ENCODE measurements at places on chromosomes 16 and 17.

DNA sequence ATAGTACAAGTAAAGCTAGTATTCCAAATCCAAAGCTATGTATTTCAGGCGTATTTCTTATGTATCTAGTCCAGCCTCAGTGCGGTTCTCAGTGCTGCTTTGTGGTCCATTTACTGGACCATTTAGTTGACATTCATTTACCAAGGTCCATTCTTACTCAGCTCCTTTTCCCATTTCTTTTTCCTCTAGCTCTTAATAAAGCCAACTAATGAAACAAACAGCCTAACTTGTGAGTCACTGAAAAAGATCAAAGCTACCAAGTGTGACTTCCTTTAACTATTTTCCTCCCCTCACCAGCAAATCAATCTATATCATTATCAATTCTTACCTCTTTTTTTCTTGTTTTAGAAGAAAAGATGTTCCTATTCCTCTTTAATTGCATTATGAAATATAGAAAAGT lies 64.0 kb downstream of the CYB561 start:
- no peak for DNase-seq

DNA sequence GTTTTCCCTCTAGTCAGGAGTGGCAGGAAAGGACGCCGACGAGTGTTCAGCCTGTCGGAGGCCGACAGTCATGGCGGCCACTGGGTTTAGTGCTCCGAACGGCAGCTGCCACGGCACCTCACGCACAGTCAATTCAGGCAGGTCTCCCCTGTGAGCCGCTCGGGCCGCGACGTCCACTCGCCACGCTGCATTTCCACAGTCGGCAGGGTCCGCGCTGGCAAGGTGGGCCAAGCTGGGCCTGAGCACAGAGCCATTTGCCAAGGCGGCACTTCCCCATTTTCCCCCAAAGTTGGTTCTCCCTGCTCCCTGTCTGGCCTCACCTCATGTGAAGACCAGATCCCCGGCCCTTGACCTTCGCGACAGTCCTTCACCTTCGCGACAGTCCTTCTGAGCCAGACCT lies 81.9 kb downstream of the SOCS1 start:
- no peak for DNase-seq

DNA sequence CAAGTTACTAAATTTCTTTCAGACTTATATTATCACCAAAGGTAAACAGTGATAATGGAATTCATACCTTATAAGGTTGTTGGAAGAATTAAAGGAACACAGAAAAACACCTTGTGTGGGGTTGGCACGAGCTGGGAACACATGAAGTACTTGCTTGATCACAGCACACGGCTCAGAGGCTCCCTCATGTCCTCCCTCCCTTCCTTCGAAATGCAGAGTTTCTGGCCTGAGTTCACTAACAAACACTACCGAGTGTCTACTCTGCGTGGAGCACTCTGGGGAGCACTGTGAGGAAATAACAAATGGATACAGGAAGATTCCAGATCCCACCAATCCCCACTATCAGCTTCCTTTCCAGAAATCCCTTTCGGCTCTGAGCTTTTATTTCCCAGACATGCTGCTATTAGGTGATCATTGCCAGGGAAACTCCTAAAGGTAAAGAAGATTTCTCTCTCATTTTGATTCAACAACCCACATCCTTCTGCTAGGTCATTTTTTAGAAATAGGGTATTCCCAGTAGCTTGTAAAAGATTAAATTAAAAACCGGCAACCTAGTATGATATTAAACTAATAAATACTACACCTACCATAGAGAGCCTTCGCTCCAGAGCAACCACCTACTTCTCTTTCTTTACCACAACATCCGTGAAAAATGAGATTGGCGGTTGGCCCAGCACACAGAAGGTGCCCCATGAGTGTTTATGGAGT lies 6.1 kb upstream of the HNF1B start:
- no peak for DNase-seq

DNA sequence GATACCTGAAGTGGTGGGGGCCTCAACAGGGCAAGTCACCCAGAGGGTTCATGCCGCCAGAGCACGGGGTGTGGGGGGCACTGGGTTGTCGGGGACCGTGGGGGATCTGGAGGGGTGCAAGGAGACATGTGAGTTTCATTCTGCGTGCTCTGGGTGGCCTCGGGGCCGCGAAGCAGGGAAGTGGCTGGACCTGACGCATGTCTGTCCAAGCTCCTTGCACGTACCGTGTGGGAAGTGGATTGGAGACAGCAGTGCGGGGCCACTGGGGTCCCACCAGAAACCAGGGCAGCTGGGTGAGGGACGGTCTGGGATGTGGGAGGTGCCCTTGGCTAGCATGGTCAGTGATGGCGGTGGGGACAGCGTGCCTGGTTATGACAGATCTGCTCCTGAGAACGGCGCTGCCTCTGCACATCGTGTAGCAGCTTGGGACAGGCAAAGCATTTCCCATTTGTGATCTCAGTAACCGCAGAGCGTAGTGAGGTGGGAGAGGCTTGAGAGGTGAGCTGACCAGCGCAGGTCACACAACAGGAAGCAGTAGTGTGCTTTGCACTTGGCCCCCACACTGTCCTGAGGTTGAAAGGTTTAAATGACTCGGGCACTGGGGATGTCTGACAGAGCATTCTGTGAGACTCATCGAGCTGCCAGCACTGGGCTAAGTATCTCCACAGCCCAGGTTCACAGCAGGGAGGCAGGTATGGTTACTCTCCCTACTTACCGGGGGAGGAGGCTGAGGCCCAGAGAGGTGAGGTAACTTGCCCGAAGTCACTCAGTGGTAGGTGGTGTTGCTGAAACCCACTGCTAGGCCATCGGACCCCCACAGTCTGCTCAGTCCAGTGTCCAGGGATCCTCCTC lies 114.4 kb downstream of the SOCS1 start:
- no peak for DNase-seq

DNA sequence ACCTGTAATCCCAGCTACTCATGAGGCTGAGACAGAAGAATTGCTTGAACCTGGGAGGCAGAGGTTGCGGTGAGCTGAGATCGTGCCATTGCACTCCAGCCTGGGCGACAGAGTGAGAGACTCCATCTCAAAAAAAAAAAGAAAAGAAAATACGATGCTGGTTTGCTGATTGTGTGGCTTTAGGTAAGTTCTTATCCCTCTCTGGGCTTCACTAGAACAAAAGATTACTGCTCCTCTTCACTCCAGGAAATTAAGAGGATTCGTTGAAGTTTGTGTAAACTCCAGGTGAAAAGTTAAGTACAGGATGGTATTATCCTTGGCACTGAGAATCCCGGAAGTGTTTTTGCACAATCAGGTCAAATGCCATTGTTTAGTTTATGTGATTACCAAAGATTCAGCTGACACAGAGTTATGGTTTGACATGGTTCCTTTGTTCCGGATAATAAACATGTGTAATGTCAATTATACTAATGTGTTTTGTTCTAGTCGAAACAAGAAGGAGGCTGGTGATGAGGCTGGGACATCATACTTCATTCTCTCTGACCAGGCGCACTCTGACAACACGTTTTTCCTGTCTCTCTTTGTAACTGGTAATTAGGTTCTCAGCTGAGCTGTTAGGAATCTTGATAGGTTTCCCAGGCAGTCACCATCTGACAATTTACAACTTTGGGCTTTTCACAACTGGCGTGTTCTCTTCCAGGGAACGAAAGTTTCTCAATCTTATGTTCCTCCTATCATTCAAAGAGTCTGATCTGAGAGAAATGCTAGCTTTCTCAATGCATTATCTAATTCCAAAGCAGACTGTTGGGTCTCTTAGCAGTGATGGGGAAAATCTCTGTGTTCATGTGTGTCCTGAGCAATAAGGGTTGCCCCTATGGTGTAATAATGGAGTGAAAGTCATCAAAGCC lies 10.8 kb upstream of the TAOK1 start:
- DNase-seq, result no peak

DNA sequence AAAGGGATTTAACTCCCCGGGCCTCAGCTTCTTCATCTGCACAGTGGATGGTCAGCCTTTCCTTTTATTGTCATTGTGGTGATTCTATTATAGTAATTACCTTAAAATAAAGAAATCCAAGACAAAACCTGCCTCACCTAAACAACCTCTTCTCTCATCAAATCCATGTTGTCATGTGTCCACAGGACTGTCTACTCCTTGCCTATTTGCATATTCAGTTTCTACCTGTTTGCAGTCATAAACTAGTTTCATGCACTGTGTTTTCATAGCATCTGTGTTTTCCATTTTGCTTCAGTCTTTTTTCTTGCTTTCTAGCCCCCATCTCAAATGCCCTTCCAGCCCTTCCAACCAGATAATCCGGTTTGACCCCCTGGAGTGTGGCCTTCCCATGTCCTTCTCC lies 44.3 kb upstream of the CPNE2 start:
- DNase-seq, result no peak

DNA sequence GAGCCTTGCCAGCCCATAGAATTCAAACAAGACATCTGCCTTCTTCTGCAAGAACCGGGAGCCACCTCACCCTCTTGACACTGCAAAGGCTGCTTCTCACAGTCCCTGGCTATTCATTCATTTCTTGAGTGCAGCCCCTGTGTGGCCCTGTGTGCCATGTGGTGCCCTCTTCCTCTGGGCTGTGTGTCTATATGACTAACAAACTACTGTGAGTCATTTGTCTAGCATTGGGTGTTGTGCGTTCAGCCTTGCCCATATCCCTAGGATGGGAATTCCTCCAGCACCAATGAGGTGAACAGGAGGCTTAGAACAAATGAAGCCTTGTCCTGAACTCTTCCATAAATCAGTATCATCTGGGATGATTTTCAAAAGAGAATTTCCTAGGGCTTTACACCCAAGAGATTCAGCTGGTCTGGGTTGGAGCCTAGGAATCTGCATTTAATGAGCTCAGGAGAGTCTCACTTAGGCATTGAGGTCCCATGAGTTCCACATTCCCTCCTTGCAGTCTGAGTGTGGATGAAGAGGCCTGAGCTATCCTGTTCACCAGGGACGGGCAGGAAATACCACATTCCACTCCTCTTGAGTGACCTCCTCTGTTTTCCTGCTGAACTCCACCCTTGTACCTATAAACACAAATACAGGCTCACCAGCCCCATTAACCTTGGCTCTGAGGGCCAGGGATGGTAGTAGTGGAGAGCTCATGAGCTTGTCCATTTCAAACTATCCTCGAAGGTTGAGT lies 308.7 kb upstream of the N4BP1 start:
- DNase-seq, result no peak

DNA sequence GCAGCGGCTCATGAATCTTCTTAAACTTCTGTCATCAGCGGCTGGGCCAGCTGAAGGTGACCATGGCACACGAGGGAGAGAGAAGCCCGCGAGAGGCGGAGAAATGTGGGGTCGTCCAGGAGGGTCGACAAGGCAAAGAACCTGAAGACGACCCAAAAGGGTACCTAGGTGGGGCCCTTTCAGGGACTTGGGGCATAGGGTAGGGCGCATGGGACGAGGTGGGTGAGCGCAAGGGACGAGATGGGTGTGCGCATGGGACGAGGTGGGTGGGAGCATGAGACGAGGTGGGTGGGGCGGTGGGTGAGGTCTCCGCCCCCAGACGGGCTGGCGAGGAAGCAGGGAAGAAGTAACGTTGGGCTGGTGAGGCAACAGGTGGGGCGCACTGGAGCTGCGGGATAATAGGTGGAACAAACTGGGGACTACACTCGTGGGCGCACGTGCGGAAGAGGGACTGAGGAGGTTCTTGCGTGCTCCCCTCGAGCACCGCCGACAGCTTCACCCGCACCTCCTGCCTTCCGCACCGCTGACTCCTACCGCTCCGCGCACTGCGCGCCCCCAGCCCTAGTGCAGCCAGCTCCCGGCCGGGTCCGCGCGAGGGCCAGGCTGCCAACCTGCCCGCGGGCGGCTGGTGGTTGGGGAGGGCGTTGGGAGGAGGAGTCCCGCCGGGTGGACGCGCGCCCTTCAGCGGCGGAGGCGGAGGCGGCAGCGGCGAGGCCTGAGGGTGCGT lies 23.2 kb upstream of the CRYM start:
- DNase-seq, result peak; percentile 3

DNA sequence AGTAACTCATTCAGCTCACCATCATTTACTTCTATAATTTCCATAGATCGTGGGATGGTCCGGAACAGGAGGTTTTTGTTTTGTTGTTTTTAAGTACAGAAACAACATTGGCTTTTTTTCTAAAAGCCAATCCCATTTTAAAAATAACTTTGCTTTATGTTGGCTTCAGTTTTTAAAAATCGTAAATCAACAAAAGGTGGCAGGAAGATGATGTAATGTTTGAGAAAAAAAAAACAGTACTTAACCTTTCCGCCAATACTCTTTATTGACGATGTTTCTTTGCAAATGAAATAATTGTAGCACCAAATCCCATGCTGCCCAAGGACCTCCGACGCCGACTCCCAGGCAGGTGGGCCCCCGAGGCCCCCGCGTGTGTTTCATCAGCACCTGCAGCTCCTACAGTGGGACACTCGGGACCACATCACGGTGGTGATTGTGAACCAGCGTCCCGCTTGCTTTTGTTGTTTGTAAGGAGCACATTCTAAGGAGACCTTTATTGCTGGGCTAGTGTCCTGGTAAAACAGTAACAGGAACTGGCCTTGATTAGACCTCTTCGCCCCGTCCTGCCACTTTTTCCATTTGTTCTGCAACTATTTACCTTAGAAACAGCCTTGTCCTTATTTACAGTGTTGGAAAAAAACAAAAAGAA lies 140.2 kb upstream of the CHMP6 start:
- no peak for DNase-seq

DNA sequence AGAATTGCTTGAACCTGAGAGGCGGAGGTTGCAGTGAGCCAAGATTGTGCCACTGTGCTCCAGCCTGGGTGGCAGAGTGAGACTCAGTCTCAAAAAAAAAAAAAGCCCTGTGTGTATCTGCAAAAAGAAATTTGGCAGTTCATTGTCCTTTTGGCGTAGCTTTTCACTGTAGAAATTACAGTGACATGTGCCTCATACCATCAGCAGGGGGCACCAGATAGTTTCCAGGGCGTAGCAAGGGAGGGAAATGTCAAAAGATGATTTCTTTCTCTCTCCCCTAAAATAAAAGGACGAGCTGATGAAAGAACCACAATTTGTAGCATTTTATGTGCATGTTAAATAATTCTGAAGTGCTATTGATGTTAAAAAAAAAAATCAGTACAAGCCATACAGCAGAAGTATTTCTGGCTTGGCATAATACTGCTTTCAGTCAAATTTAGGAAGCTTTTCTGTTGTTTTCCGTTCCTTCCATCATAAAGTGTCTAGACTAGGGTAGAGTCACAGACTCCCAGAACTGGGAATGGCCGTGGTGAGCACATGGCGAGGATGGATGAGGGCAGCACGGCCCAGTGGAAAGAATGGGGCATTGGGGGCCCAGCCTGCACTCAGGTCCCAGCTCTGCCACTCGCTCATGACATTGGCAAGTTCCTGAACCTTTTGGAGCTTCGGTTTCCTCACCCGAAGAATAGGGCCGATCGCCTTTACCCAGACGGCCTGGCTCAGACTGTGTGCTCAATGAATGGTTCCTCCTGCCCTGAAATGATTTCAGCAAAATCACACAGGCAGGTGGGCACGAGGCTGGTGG lies 59.8 kb upstream of the RPH3AL start:
- peak; percentile 84 for DNase-seq

DNA sequence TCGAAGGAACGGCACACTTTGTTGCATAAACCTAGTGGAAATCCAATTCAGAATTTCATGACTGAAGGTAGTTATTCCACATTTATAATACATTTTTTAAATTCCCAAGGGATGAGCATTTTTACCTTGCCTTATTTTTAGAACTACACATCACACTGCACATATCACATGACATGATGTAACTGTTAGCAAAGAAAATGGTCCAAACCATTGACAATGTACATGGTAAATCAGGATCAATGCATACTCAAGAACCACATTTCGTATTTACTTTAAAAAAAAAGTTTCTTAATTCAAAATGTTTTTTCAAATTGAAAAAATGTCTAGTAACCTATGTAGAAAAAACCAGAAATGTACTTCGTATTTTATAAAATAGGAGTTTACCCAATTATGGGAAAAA lies 2.5 kb downstream of the KANSL1 start:
- no peak for DNase-seq

Measured in CD4-positive, alpha-beta T cell treated with Interleukin-2 at 100 ng/mL for 4 hours (primary cell).